Transverse colon (tissue), 4 donors: ENCODE measurements at places on chromosomes 12 and 14.

DNA sequence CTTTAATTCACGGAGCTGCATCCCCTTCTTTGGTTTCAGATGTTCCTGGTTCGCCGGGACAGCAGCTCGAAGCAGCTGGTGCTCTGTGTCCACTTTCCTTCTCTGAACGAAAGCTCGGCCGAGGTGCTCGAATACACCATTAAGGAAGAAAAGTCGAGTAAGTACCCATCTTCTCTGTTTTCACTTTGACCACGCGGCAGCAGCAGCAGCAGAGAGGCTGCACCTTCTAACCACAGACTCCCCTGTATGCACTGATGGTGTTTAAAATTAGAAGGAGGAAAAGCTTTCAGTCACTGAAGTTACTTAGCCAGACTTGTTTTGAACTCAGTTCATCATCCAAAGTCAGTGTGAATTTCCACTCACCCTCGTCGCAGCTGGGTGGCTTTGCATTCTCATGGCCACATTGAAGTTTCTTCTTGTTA, 63.8 kb downstream of the RIN3 start:
- DNase-seq: no peak

DNA sequence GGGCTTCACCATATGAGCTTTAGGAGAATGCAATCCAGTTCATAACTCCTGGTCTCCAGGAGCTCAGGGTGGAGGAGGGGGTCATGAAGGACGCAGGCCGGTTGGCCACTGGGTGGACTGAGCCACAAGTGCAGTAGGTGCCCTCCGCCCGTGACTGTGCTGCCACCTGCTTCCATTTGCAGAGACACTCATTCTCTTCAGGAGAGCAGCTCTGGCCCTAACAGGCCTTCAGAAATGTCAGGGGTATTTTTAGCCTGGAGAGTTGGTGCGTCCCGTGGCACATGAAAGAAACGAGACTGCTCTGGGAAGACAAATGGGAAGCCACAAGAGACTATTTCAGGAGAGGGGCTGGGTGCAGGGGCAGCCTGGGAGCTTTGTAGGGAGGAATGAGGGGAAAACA, 74.6 kb upstream of the MYL2 start:
- no peak for DNase-seq

GRCh38 chr12:102567031-102567985, 86.9 kb upstream of the IGF1 start:
- no peak for DNase-seq

DNA sequence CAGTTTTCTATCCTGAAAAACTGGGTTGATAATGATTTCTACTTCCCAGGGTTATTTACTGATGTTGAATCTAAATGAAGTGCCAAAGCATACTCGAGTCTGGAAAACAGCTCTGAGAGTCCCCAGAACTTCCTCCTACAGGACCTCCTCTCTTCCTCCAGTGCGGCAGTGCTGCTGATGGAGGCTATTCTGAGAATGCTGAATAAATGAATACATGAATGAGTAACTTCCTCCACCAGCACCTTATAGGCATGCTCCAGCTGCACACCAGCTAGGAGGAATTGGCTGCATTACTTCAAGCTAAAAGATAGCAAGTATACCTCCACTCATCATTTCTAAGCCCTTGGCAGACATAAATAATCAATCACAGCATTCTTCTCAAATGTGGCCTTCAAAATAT, 448.8 kb upstream of the CCDC196 start:
- DNase-seq: no peak

GRCh38 chr14:100967930-100968329, 64.4 kb upstream of the RTL1 start:
- no peak for DNase-seq

DNA sequence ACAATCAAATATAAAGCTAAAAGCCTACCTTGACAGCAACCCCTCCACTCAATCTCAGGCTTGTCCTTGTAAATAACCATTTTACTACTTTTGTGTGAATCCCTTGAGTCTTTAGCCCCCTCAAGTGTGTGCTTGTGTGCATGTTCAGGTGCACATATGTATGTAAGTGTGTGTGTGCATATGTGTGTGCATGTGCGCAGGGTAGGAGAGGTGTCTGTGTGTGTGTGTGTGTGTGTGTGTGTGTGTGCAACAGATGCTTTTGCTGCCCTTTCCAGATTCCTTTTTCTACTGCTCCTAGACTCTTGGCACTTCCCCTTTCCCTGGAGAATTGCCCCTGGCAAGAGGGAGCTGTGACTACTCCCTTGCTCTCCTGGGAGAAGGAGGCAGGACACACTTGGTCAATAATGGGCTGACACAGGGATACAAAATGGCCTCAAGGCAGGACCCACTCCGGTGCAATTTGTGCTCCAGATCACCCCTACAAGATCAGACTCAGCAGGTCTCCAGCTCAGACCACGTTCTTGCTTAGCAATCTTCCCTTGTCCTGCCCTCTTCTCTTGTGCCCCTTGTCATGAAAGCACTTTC, 73.4 kb downstream of the IFNG start:
- no peak for DNase-seq

DNA sequence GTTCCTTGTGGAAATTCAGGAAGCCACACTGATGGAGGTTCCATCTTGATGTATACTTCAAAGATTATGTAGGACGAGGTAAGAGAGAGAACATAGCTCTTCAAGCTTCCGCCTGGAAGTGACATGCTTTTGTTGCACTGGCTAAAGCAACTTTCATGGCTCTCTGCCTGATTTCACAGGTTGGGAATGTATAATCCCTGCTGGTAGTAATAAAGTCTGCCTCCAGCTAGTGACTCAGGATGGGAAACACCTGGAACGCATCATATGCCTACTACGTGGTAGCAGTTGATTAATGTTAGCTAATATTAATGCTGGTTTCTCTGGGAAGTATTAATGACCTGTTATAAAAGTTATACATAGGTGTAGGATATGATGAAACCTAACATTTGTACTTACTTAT, 71.1 kb downstream of the PELI2 start:
- no peak for DNase-seq

GRCh38 chr12:84694116-84694515, 218.5 kb downstream of the SLC6A15 start:
- no peak for DNase-seq

DNA sequence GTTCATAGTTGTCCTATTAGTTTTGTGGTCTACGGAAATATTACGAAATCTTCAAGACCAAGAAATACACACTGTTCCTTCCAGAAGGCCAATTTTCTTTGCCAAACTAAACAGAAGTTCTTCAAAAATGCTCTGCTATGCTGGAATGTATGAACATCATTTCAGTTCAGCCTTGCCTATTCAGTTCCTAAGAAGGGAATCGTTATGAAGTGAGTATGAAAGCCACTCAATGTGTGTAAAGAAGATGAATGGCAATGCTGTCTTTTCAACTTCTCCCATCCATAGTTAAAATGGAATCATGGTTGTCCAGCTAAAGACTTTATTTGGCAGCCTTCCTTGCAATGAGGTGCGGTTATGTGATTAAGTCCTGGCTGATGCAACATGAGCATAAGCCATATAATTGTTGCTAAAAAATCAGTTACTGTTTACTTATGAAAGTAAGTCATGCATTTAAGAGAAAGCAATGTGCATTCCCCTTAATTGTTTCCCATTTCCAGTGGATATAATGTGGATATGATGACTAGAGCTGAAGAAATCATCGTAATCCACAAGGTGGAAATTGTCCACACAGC, 73.8 kb upstream of the PTPRR start:
- DNase-seq: no peak

DNA sequence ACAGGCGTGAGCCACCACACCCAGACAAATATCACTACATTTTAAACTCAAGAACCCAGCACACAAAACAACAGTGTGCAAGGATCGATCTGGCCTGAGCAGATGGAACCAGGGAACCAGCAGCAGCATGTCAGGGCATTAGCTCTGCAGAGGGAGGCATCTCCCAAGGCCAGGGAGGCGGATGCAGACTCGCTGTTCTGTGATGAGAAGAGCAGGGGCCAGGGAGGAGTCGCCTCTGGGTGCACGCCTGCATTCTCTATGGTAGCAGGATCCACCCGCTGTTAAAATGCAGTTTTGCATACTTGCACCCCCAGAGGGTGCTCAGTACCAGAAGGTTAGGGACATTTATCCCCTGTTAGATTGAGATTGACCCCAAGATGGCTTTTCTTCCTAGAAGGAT, 17.9 kb downstream of the PGAM5 start:
- no peak for DNase-seq

DNA sequence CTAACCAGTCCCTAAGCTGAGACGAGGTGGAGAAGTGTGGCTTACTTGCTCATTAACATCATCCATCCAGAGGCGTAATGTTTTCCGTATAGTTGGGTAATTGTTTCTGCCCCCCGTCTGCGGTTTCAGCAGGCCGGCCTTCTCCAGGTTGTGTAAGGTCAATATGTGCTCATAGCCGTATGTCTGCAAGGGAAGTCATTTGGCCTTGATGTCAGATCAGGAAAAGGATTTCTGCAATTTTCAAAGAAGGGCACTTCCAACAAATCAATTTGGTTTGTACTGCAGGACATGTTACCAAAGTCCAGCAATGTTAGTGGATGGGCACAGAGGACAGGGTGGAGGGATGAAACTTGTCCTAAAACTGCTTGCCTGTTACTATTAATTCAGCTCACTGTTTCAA, 9.9 kb upstream of the DIABLO start:
- no peak for DNase-seq

DNA sequence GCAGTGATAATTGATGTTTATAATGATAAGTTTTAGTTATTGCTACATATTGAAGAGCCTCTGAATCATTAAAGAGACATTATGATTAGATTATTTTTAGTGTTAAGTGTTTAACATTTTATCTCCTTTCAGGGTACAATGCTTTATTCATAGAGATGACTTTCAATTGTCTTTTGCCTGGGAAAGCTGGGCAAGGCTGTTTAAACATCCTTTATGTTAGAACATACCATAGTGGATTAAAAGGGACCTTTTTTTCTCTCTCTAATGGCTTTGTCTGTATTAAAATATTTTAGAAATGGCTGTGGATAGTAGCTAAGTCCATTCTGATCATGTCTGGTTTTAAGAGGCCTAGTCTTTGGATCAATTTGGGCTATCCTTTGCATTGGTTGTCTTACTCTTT, 427.5 kb upstream of the MIS18BP1 start:
- no peak for DNase-seq

- DNase-seq: no peak
These were observed 761.5 kb downstream of the GALC start for GRCh38 chr14:87231336-87232026.

DNA sequence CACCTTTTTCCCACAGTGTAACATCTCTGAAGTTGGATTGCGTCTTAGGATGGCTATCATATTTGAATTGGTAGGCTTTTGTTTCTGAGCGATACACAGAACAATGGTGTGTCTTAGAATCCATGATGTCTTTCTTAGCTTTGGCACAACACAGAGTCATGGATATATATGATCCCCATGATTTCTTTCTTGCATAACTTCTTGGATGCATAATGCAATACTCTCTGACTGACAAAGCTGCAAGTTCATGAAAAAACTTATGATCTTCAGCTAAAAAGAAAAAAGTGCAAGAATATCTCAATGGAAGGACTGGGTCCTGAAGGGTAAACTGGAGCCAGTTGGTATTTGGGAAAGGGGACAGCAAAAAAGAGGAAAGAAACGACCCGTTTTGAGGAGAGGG, 48.1 kb downstream of the VWF start:
- DNase-seq: no peak

- no peak for DNase-seq
These were observed 8.7 kb downstream of the WNT1 start for GRCh38 chr12:48986720-48987291.

DNA sequence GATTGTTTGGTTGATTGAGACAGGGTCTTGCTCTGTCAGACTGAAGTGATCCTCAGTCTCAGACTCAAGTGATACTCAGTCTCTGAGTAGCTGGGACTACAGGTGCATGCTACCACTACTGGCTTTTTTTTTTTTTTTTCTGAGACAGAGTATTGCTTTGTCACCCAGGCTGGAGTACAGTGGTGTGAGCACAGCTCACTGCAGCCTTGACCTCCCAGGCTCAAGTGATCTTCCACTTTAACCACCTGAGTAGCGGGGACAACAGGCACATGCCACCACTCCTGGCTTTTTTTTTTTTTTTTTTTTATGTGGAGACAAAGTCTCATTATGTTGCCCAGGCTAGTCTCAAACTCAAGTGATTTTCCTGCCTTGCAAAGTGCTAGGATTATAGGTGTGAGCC, 31.8 kb downstream of the CPSF2 start:
- no peak for DNase-seq

GRCh38 chr12:19978193-19978592, 390.1 kb upstream of the PDE3A start:
- no peak for DNase-seq

DNA sequence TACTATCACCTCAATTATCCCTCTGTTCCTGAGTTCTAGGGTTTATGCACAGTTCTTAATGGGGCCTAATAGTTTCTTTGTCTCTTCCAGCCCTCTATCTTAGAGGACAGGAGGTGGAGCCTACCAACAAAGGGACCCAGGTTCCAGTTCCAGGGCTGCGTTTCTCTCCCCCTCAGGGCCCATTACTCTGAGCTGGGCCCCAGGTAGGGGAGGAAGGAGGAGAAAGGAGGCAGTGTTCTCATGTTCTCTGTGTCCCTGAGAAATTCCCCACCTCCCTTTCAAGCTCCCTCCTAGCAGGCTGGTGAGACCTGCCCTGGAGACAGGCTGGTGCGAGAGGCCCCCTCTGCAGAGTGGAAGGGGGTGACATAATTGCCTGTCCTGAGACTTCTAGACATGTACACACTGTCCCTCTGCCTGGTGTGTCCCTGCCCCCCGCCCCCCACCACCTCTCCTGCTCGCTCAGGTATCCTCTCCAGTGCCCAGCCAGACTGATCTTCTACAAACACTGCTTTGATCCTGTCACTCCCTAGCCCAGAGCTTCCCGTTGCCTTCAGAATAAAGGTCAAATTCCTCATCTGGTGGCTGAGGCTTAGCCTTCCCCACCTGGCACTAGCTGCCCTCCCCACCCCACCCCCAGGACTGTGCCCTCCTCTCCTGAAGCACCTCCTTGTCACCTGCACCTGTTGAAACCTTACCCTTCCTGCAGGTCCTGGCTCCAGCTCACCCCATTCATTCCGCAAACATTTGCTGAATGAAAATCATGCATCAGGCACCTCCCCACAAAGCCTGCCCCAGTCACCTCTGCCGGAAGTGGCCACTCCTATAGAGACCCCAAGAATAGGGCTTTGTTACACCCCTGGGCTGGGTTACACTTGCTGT, 21.1 kb upstream of the KRT8 start:
- DNase-seq: peak; percentile 73

- no peak for DNase-seq
These were observed 64.9 kb downstream of the ARID2 start for GRCh38 chr12:45794422-45794821.

- no peak for DNase-seq
These were observed 15.8 kb downstream of the PRKD1 start for GRCh38 chr14:29911810-29912209.

GRCh38 chr12:49962861-49963765, 1.4 kb downstream of the AQP5 start:
- peak; percentile 66 for DNase-seq

GRCh38 chr14:97878206-97878605, 1081.0 kb downstream of the VRK1 start:
- no peak for DNase-seq

- no peak for DNase-seq
These were observed 138.0 kb upstream of the CPNE8 start for GRCh38 chr12:39043424-39043822.
